Activated T-helper 17 cell treated with anti-CD3 and anti-CD28 coated beads, Interleukin-2, amount 50 U/mL, for 72 hours (primary cell): ENCODE measurements at places on chromosomes 4 and X. TPM values are rescaled to one million over a fixed set of nuclear protein-coding genes. Genes with fewer than 3 reads are reported as not detected.

GRCh38 chr4:40462326-40462725 lies 127.2 kb downstream of the CHRNA9 start:
- ATAC-seq: peak; percentile 72

GRCh38 chr4:1601852-1602654 lies 82.1 kb downstream of the FAM53A start:
- ATAC-seq: no peak

GRCh38 chrX:31420302-31420701 lies 348.5 kb upstream of the FTHL17 start:
- ATAC-seq: no peak

- no peak for ATAC-seq
Measured at GRCh38 chr4:111393781-111394180, 751.5 kb upstream of the FAM241A start.

- ATAC-seq: no peak
Measured at GRCh38 chr4:4980621-4981230, 38.5 kb downstream of the CYTL1 start.

DNA sequence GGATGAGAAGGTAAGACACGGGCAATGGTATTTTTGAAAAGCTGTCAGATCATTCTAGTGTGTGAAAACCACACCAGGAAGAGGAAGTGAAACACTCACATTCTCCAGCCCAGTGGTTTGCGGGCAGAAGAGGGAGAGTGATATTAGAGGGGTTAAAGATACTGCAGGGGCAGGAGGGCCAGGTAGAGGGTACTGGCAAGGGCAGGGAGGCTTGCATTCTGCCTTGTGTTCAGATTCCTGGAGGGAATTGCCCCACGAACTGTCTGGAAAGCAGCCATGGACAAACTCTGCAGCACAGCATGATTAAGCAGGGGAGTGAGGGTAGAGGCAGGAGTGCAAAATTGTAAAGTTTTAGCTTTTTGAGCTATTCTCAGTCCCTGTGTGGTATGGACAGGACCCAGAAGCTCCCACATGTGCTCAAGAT lies 30.9 kb downstream of the NIPAL1 start:
- ATAC-seq: peak; percentile 86

DNA sequence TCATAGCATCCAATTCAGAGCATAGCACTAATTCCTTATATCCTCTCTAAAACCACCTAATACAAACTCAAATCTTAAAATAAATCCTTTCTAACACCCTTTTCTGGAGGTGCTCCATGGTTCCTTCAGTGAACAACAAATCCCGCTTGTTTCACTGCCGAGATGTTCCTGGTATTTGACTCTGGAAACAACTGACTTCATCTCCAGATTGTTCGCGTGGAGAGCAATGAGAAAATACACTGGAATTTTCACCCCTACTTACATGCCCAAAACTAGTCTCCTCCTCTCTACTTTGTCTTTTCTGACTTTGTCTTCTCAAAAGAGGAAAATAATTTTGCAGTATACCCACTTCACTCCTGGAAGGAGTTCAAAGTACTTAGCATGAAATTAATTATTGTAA lies 129.0 kb downstream of the PLS3 start:
- ATAC-seq: no peak

GRCh38 chr4:168361365-168362024 lies 42.9 kb upstream of the DDX60 start:
- ATAC-seq: no peak

DNA sequence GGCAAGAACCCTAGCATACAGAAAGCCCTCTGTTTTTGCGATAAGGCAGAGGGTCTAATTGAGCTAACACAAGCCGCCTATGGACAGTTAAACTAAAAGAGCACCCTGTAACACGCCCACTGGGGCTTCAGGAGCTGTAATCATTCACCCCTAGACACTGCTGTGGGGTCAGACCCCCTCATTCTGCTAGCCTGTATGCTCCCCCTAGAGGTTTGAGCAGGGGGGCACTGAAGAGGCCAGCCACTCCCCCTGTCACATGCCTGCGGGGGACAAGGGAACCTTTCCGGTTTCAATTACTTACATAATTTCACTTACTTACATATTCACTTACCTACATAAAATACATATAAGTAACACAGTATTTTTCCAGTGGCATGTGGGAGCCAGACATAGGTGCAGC lies 469.5 kb upstream of the FAM241A start:
- no peak for ATAC-seq

- ATAC-seq: no peak
Measured at GRCh38 chr4:3851211-3851610, 85.0 kb downstream of the ADRA2C start.

DNA sequence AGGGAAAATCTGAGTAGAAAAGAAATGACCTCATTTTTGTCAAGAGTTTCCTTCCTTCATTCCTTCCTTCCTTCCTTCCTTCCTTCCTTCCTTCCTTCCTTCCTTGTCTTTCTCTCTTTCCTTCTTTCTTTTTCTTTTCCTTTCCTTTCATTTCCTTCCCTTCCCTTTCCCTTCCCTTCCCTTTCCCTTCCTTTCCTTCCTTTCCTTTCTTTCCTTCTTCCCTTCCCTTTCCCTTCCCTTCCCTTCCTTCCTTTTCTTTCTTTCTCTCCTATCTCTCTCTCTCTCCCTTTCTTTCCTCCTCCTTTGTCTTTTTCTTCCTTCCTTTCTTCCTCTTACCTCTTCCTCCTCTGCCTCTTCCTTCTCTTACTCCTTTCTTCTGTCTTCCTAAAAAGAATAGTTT lies 347.6 kb downstream of the FAM47A start:
- no peak for ATAC-seq

DNA sequence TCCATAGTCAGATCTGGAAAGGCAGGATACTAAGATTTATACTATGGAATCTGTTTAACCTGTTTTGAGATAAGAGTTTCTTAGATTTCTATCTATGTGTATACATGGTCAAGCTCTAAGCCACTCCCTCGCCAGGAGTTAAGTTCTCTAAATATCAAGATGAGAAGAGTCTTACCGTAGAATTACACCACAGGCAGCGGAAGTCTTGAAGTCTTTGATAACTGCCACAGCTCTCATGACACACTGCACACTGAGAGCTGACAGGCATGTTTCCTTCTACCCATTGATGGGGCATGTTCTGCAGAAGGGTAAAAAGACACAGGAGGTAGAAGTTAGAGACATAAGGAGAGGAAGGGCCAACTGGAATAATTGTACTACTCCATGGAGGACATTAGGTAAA lies 67.7 kb downstream of the DGKK start:
- no peak for ATAC-seq

DNA sequence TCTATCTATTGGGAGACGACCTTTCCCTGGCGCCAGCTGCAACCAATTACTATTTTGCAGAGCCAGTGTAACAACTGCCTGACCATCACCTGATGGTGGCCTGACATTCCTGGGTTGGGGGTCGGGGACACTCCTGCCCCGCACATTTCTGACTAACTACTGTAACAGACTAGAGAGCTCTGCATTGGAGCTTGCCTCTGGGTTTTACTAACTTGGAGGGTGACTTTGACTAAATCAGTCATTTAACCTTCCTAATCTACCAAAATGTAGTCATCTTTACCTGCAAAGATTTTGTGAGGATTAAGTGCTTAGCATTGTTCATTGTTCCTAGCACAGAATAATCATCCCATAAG lies 37.5 kb upstream of the ABCG2 start:
- peak; percentile 66 for ATAC-seq

GRCh38 chr4:119933606-119934005 lies 133.0 kb downstream of the MAD2L1 start:
- ATAC-seq: no peak

DNA sequence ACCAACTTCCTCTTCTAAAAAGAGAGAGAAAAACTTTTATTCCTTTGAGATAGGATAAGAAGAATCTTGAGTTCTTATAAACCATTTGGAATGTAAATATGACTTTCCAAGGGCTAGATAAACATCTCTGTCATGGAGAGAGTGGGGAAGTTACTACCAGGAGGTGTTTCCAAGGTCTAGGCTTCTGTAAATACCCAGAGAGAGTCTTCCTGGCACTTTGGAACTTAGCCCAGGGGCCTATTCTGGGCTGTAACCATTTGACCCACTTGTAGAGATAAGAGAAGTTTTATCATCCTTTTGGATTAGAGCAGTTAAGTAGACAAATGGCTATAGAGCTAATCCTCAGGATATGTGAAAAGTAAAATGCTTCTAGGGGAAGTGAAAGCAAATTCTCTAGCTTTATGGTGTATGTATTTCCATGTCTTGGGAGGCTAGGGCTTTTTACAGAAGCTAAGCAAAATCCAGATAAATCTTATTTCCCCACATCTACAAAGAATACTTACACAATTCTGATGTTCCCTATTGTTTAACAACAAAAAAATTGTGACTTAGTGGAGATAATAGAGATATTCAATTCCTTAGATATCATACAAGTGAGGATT lies 51.1 kb downstream of the MCUB start:
- no peak for ATAC-seq

GRCh38 chrX:153684467-153685155 lies 3.1 kb upstream of the SLC6A8 start:
- ATAC-seq: no peak

DNA sequence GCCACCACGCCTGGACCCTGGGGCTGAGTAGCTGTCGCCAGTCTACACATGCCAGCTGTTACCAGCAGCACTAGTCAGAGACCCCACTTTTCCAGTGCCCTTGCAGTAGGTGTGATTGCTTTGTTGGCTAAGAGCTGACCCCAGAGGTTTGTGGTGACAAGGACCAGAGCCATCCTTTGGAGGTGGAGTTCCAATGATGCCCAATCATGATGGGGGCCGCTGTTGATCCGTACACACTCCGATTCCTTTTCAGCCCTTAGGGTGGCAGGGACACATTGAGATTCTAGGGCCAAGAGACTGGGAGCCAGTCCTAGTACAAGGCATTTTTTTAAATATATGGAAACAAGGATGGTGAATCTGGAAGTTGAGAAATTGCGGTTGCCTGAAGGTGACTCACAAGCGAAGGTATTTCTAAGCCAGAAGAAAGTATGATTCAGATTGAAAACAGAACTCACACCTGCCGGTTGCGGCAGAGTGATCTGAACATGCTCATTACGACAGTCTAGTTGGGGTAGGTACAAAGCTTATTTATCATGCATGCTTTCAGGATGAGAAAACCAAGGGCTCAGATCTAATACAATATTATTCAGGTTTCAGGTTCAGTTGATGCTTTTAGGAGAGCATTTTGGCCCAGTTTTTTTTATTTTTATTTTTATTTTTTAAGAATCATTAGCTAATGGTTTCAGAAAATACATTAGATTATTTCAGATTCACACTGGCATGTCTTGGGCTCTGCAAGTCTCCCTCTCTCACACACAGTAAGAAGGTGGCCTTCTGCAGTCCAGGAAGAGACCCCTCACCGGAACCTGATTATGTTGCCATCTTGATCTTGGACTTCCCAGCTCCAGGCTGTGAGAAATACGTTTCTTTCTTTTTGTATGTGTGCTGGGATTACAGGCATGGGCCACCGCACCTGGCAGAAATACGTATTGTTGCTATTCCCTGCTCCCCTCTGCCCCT lies 43.4 kb downstream of the SHROOM2 start:
- ATAC-seq: peak; percentile 92

GRCh38 chrX:127888767-127889166 lies 163.4 kb downstream of the ACTRT1 start:
- no peak for ATAC-seq

DNA sequence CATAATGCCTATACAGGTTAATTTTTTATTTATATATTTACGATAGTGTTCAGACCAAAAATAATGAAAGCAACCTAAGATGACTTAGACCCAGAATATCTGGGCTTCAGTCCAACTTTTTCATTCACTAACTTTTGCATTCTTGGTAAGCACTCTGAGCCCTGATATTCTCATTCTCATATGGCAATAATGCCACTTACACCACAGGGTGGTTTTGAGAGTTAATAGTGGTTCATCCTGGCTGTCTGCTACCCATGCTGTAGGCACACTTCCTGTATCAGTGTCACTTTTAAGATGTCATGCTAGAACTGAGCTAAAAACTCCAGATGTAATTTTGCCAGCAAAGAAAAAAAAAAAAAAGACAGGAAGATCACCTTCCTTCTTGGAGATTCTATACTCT lies 508.7 kb upstream of the FMR1 start:
- no peak for ATAC-seq

DNA sequence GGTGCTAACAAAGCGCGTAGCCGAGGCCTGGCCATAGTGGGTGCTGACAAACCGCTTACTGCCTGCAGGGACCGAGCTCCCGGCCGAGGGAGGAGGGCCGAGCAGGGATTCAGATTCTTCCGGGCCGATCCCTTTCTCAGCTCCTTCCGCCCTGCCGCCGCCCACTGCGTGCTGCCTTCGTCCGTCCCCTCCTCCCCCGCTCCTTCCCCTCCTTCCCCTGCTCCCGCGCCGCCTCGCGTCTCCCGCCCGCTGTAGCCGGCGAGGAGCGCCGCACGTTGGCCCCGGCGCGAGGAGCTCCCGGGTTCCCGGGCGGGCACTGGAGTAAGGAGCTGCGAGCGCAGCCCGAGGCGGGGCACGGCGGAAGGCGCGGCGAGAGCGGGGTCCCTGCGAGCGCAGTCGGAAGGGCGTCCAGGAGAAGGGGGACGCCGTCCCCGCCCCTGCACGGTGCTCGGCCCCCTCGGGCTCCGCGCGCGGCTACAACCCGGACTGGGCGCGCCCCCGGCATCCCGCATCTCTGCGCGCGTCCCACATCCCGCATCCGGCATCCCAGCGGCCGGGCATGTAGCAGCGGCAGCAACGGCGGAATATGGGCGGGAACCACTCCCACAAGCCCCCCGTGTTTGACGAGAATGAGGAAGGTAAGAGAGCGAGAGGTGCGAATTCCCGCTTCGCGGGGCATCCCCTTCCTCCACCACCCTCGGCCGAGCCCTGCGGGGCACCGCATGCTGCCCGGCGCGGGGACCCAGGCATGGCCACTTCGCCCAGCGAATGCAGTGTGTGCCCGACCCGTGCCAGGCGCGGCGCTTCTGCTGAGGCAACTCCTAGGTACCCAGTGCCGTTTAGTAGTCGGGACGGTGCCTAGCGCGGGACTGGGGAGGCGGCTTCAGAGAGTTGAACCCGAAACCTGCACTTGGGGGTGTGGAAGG lies at the start of gene STK32B:
TSS of gene STK32B (plus strand) at position 203 of the 926 bp plus-strand sequence.
- ATAC-seq: peak; percentile 43

- ATAC-seq: no peak
Measured at GRCh38 chr4:178068136-178068535, 625.9 kb upstream of the AGA start.

GRCh38 chrX:100477958-100478357 lies 67.9 kb upstream of the PCDH19 start:
- ATAC-seq: no peak

DNA sequence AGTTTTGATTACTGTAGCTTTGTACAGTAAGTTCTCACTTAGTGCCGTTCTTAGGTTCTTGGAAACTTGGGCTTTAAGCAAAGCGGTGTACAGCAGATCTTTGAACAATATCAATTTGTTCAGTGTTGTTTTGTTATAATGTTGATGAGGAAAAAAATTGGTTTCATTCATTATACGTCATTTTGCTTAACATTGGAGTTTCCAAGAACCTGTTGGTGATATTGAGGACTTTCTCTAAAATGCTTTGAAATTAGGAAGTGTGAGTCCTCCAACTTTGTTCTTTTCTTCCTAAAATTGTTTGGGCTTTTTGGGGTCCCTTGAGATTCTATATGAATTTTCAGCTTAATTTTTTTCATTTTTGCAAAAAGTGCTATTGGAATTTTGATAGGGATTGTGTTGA lies 49.1 kb downstream of the STAG2 start:
- ATAC-seq: no peak

The TRIML2 gene
- total RNA-seq: not detected

The FRAS1 gene
- total RNA-seq: not detected

The ITIH6 gene
- total RNA-seq: not detected

The TRPC3 gene
- 0.95 TPM for total RNA-seq

The SPANXA2 gene
- total RNA-seq: not detected

The CRLF2 gene
- total RNA-seq: 1.4 TPM
